Stimulated activated CD4-positive, alpha-beta T cell treated with anti-CD3 and anti-CD28 coated beads, Interleukin-1b, Interleukin-23, amount 100 ng/mL, for 4 hours (primary cell): ENCODE measurements at places on chromosomes 12 and 14.

GRCh38 chr12:90858252-90858651 lies 96.7 kb downstream of the CCER1 start:
- DNase-seq, result no peak

- no peak for DNase-seq
These were observed 146.3 kb upstream of the RMST start for GRCh38 chr12:97316321-97316720.

DNA sequence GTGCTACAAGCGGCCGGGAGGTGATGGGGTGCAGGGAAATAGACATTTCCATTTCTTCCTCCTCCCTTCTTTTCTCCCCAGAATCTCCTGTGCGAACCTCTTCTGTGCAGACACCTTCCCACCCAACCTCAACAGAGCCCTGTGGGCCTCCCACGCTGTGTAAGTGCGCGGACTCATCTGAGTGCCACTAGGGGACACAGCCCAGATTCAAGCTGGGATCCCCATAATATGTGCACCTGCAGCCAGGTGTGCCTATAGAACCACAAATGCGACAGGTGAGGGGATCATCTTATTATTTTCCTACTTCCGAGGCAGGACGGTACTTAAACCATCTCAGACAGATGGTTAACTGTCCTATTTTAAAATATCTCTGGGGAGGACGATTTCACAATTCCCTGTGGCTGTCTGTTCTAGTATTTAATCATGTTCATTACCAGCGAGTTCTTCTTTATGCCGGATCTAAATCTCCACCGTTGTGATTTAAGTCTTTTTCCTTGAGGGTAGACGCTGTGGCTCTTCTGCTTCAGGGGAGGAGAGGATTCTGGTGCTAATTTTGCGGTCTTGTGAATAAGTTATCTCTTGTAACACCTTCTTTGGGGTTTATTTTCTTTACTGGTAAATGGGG lies 17.2 kb upstream of the CACNA1C start:
- no peak for DNase-seq

GRCh38 chr14:76771437-76771980 lies 10.2 kb downstream of the VASH1 start:
- DNase-seq, result no peak

DNA sequence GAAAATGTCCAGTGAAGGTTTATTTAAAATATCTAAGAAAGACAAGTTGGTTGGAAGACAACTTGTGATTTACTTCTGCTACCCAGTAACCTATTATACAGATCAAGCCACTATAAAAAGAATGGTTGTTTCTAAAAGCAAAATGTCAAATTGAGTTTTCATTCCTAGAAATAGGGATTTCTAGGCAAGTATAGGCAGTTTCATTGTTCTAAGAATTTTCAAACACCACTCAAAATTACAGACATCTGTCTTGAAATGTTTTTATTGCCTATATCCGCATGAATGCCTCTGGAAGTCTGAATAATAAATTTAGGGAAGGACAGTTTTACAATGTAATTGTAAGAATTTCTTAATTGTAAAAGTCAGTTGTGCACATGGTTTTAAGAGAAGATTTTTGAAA lies 8.6 kb downstream of the YEATS4 start:
- DNase-seq, result no peak

DNA sequence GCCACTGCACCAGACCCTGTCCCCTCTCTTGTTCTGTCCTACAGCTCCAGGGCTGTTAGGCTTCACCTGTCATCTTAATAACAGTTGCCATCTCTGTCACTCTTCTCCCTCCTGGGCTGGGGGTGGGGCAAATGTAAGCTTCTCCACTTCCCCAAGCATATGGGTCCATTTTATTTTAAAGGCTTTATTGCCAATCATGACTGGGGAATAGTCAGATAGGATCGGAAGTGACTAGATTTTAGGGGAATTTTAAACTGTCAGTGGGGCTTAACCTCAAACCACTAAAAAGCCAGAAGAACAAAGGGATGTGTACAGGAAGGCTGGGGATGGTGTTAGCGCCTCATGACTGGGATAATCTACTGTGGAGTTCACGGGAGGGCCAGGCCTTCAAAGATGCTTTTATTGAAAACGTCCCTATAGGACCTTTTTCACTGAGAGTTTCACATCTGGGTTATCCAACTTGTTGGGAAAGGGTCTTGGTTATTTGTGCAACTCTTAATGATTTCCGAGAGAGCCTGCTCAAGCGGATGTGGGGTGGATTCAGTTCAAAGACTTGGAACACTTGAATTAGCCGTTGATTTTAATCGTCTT lies 41.6 kb downstream of the CHST11 start:
- no peak for DNase-seq

- DNase-seq, result no peak
These were observed 5.5 kb upstream of the ZNF740 start for GRCh38 chr12:53174881-53175491.

GRCh38 chr14:48247977-48248376 lies 572.6 kb upstream of the MDGA2 start:
- DNase-seq, result no peak

DNA sequence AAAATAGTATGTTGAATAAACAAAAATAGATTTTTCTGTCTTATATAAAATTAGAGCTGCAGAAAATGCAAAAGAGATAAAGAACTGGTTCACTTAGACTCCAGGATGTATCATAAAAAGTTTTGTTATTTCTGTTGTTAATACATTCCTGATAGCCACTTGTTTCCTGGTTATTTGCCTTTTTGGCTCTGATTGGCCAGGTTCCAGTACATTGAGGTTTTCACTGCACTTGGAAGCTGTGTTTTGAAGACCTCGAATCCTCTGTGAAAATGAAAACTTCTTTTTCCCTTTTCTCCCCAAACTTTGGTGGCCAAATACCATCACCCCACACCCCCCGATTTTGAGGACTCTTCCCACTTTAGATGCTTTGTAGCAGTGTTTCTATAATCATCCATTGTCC lies 525.3 kb downstream of the MED13L start:
- DNase-seq, result no peak

GRCh38 chr12:22480016-22480415 lies 64.3 kb downstream of the C2CD5 start:
- no peak for DNase-seq

DNA sequence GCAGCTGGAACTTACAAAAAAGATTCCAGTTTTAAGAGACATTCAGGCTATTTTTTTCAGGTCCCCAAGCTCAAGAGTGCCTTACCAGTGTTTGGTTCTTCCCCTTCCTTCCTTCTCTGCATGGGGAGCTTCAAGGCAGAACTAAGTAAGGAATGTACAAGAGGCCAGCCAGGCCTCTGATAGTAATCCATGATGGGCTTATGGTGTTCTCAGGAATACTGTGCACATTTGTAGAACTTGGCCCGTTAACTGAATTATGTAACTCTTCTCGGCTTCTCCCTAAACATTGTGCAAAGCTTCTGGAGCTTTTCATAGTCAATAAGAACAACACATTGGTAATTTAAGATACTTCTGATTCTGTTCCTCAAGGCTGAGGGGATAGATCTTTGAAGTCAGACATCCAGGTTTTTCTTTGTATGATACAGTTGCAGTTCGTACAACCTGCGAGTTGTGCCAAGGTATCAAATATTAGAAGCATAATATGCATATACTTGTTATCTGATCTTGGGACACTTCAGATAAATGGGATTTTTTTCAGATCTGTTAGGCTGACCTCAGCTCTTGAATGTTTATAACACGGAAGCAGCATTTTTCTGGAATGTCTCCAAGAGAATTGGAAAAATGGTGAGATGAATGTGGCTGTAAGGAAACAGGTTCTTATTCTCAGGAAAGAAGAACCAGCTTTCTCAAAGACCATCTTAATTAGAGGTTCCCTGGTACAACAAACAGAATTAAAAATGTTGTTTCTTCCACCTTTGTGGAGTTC lies 148.6 kb downstream of the ANO4 start:
- no peak for DNase-seq

- DNase-seq, result no peak
These were observed 120.5 kb downstream of the PHETA1 start for GRCh38 chr12:111248236-111249017.

DNA sequence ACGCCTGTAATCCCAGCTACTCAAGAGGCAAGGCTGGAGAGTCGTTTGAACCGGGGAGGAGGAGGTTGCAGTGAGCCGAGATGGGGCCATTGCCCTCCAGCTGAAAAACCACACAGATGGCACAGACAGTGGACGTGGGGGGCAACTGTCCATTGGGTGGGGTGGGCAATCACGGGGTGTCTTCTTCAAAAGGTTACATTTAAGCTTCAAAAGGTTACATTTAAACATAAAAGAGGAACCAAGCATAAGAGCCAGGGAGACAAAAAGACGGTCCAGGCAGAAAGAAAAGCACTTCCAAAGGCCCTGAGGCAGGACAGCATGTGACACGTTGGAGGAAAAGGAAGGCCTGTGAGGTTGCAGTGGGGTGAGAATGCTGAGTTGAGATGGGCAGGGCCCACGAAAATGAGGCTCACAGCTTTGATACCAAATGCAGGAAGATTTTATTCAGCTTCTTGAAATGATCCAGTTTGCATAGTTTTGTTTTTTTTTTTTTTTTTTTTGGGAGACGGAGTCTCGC lies 10.7 kb downstream of the SCARB1 start:
- no peak for DNase-seq

- DNase-seq, result no peak
These were observed 33.0 kb downstream of the ARL6IP4 start for GRCh38 chr12:123013185-123014095.

DNA sequence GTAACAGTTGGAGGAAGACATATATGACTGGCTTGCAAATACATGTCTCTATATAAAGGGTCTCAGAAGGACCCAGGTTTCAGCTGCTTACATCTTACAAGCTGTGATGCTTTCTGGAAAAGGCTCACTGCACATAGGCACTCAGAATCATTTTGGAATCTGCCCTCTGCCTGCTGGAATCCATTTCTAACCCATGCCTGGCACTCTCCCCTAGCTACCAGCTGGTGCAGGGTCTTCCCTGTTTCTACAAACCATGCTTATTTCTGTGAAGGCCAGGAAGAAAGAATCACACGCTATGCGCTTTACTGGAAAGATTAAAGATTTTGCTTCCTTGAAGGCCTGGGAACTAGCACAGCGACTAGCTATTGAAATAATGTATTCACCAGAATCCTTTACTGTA lies 151.3 kb downstream of the DICER1 start:
- DNase-seq, result no peak

DNA sequence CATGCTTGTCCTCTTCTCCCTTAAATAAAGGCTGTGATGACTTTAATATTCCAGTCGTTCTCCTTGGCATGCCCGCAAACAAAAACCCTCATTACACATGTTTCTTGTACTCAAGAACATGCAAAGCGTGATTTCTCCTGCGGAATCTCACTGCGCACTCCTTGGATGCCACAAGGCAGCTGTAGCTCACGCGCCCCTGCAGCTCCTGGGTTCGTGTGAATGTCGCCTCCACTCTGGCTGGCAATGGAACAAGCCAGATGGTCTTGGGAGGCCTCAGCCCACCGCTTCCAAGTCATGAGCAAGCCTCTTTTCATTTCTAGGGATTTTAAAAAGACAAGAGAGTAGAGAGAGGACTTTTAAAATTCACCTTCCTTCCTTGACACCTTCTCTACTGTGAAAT lies 403.8 kb downstream of the PCNX1 start:
- no peak for DNase-seq

DNA sequence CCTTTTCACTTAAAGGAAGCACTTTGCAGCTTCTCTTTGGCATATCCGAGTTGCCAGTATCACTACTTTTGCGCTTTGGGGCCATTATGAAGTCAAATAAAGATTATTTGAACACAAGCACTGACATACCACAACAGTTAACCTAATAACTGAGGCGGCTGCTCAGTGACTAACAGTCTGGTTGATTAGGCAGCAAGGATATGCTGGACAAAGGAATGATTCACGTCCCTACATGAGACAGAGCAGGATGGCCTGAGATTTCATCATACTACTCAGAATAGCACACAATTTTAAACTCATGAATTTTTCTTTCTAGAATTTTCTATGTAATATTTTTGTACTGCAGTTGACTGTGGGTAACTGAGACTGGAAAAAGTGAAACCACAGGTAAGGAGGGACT lies 56.9 kb upstream of the E2F7 start:
- no peak for DNase-seq

DNA sequence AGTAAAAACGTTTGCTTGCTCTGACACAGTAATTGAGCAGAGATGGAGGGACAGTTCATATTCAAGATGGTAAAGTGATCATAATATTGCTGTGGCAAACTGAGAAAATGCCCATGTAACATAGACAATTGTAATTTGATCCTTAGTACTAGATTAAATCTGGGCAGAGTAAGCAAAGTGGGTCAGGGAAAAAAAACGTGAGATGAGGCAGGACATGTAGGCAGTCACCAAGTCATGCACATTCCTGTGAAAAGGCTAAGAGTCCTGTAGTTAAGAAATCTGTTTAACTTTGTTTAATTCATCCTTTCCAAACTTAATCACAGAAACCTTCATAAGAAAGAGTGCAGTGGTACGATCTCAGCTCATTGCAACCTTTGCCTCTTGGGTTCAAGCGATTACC lies 16.1 kb downstream of the BTBD7 start:
- DNase-seq, result no peak

DNA sequence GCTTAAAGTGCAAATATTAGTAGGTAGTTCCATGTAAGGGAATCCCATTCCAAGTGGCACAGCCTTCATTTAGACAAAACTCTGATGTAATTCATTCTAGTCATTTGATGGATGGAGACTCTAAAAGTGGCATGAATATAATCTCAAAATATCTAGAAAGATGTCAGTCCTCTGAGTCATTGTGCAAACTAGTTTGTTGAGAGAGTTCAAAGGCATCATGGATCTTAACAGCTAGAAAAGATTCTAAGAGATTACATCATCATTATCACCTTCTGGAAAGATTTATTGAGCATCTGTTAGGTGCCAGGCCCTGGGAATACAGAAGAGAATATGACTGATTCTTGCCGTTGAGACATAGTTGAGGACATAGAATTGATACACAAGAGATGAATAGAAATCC lies 30.7 kb downstream of the CRADD start:
- DNase-seq, result no peak

DNA sequence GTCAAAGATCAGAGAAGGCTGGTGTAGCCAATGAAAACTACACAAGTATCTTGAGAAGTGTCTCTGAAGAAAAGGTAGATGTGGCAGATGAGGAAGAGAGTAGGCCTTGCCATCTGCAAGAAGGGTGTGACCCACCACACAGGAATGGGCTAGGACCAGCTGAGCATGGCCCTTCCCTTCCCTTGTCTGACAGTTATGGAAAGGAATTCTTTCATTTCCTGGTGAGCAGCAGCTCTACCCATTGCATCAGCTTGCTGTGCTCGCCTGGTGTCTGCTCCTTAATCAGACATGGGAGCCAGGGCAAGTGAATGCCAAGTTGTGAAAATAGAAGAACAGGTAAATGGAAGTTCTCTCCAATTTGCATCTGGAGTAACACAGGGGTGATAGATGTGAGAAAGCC lies 145.2 kb upstream of the KRR1 start:
- DNase-seq, result no peak

DNA sequence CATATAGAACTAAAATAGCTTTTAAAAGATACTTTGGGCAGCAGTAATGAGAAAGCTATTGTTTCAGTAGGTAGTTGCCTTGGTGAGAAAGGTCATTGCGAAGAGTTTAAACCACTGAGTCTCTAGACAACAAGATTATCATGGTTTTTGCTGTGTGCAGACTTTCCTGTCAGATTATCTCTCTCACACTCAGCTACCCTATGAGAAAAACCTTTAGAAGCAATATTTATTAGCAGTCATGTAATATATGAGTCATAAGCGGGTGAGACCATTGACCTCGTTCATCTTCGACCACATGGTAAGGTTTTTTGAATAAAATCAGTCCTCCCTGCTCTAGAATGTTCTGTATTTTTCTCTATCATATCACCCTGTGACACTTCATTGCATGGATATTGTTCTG lies 59.9 kb downstream of the GPR65 start:
- DNase-seq, result no peak
